ENCODE measurements at places on chromosomes 3 and 15. TPM values are rescaled to one million over a fixed set of nuclear protein-coding genes. Genes with fewer than 3 reads are reported as not detected.

The CTXN2 gene
- total RNA-seq, result not detected

The RYR3 gene
- total RNA-seq, result not detected

The BRPF1 gene
- 18.3 TPM for total RNA-seq

The SRGAP3 gene
- total RNA-seq, result 1.7 TPM

The ABTB1 gene
- total RNA-seq, result 8.9 TPM

- DNase-seq, result no peak
- H3K36me3 ChIP-seq, result no peaks in the 10 kb centered on the region
- no peaks in the 10 kb centered on the region for H3K27me3 ChIP-seq
Observed at GRCh38 chr3:152941859-152942258, 106.9 kb downstream of the P2RY1 start.

DNA sequence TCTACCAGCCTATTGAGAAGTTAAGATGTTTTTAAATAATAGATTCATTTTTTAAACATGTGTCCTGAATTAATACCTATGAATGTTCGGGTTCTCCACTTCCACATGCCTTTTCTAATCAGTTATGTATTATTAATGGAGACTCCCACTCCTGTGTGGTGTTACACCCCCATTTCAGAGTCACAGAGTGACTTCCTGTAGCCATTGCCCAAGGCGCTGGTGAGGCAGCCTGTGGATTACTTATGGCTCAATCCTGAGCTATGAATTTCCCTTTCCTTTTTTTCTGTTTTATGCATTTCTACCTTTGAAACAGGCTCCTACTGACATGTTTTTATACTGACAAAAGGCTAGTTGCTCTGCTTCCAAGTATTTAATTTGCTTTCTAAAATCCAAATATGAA is 162.3 kb downstream of the GABRG3 start:
- no peaks in the 10 kb centered on the region for H3K36me3 ChIP-seq
- no peak overlapping the region for H3K4me3 ChIP-seq
- H3K27ac ChIP-seq, result no peak overlapping the region
- no peaks in the 10 kb centered on the region for H3K27me3 ChIP-seq

DNA sequence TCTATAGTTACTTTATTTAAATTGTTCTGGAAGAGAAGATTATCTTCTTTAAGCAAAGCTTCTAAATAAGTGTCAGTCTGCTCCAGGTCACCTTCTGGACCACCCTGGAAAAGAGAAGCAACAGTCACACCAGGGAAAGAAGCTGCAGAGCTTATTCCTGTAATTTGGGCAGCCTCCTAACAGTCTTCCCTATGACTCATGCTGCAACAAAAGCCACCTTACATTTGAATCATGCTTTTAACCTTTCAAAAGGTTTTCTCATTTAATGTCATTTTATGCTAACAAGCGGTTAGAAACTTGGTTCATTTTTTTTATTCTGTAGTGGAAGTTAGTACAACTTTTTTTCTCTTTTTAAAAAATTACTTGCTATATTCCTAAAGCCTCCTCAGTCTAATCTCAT is 5.3 kb upstream of the GUCA1C start:
- no peaks in the 10 kb centered on the region for H3K4me1 ChIP-seq
- no peaks in the 10 kb centered on the region for H3K36me3 ChIP-seq
- no peaks in the 10 kb centered on the region for H3K27me3 ChIP-seq

DNA sequence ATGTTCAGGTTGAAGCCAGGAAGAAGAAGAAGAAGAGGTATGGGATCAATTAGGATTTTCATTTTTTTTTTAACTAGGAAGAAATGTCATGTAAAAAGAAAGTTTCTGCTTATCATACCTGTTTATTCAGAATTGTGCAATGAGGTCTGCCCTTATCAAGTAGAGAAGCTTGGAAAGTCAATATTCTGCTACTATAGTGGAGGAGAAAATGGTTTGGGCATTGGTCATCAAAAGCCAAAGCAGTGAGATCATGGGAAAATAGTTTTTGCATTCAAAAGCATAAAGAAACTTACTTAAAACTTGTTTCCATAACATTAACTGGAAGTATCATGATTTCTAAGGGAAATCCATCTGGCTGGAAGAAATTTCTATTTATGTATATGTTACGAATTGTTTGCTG is 1239.2 kb downstream of the NSUN3 start:
- H3K27ac ChIP-seq, result no peak overlapping the region
- DNase-seq, result peak; percentile 0
- H3K27me3 ChIP-seq, result no peaks in the 10 kb centered on the region
- no peaks in the 10 kb centered on the region for H3K36me3 ChIP-seq

- H3K4me1 ChIP-seq, result peaks cover 34% of the 10 kb centered on the region
- peak overlapping the region; percentile 54 for H3K27ac ChIP-seq
- no peaks in the 10 kb centered on the region for H3K36me3 ChIP-seq
- no peak overlapping the region for H3K4me3 ChIP-seq
- no peaks in the 10 kb centered on the region for H3K27me3 ChIP-seq
Observed at GRCh38 chr3:124786511-124787241, 56.4 kb downstream of the UMPS start.

DNA sequence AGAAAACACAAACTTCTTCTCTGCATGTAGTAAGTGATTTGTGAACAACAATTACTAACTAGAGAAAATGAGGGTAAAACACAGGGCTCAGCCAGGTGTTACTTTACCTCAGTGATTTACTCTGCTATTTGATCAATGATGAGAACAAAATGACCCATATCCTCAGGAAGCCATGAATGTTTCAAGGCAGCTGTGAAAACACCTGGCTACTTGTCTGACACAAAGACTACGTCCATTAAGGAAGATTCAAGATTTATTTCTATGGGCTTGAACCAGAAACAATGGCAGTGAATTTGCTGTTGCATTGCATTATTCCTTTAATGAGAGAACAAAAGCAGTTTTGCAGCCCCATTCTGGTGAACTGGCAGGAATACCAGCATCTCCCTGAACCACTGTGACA is 374.6 kb upstream of the ARL6 start:
- DNase-seq, result no peak
- no peak overlapping the region for H3K4me3 ChIP-seq
- H3K4me1 ChIP-seq, result no peaks in the 10 kb centered on the region
- no peak overlapping the region for H3K27ac ChIP-seq
- H3K27me3 ChIP-seq, result no peaks in the 10 kb centered on the region

DNA sequence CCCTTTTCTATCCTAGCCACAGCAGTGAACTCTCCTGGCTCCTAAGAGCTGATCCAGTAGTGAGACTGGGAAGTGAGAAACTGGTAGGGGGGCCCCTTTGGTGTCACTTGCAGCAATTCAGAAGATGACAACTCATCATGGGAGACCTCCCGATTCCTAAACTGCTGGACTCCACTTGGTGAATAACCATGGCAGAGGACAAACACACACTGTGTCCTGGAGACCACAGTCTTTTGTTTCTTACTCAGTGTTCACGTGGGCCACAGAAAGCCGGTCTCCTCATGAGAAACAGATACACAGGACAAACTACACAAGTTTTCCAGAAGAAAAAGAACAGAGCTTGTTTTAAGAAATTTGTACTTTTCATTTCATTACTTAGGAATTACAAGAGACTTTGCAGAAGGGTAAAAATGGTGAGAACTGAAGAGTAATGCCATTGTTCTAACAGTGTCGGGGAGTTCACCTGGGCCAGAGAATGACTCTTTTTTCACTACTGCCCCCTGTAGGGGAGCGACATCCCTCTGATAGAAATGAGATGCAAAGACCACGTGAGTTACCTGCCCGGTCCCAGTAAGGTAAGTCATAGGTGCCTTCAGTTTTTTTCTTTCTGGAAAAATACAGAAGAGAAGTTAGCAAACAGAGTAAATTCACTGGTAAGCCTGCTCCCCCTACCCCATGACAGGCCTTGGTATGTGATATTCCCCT is 38.1 kb downstream of the ST3GAL6 start:
- no peaks in the 10 kb centered on the region for H3K27me3 ChIP-seq
- peaks cover 76% of the 10 kb centered on the region for H3K36me3 ChIP-seq
- no peak for DNase-seq
- H3K4me3 ChIP-seq, result no peak overlapping the region
- H3K27ac ChIP-seq, result no peak overlapping the region

DNA sequence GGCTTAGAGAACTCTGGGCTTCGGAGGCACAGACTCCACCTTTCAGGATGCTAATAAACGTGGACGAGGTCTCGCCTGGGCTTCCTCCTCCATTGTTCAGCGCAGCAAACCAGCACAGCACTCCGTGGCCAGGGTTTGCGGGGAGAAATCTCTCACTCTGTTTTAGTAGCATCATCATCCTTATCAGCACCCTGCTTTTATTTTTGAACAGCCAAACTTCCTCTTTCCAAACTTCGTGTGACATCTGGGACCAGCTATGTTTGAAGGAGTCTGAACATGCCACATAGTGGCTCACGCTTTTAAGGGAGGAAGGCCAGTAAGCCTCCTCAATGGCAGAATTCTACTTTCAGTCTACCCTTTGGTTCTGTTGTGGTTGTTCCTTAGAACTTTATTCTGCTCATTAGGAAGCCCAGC is 149.0 kb downstream of the PGPEP1L start:
- H3K4me3 ChIP-seq, result no peak overlapping the region
- H3K27me3 ChIP-seq, result no peaks in the 10 kb centered on the region
- H3K36me3 ChIP-seq, result no peaks in the 10 kb centered on the region
- H3K27ac ChIP-seq, result peak overlapping the region; percentile 75

DNA sequence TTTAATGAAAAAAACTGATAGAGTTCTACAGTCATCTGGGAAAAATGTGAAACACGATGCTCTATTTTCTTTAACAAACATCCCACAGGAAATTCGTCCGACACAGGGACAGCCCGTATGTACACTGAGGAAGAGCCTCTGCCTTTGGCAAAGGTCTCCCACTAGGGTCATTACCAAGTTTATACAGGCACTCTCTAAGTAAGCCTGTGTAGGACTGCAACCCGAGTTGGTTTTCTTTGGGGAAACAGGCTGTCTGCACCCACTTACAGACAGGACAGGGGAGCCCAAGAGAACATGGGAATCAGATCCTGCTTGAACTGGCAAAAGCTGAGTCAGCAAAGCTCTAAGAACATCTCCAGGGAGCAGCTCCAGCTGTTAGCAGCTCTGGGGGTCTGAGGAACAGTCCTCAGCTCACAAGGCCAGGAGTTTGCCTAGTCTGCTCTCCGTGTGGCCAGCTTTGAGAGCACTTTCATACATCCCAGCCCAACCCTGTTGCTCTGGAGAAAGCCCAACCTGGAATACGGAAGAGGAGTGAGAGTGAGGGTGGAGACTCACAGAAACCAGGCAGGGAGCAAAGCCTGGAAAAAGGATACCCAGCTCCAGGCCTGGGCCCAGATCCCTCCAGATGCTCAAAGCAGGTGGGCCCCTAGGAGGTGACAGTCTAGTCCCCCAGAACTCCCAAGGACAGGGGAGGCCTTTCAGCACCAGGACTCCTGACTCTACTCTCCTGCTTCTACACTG is 1.9 kb downstream of the TBC1D2B start:
- H3K27ac ChIP-seq, result peak overlapping the region; percentile 97
- no peaks in the 10 kb centered on the region for H3K27me3 ChIP-seq
- H3K4me3 ChIP-seq, result peak overlapping the region; percentile 85
- no peaks in the 10 kb centered on the region for H3K36me3 ChIP-seq
- H3K4me1 ChIP-seq, result peaks cover 47% of the 10 kb centered on the region

- no peaks in the 10 kb centered on the region for H3K4me1 ChIP-seq
- no peak for DNase-seq
- H3K4me3 ChIP-seq, result no peak overlapping the region
- H3K36me3 ChIP-seq, result no peaks in the 10 kb centered on the region
Observed at GRCh38 chr3:33184863-33185262, 33.7 kb downstream of the SUSD5 start.

- H3K4me3 ChIP-seq, result no peak overlapping the region
- no peaks in the 10 kb centered on the region for H3K4me1 ChIP-seq
- no peak for DNase-seq
- H3K27ac ChIP-seq, result no peak overlapping the region
- H3K36me3 ChIP-seq, result no peaks in the 10 kb centered on the region
Observed at GRCh38 chr15:54083501-54083900, 105.3 kb downstream of the UNC13C start.

GRCh38 chr3:126313580-126314304 is 43.5 kb downstream of the KLF15 start:
- H3K36me3 ChIP-seq, result no peaks in the 10 kb centered on the region
- DNase-seq, result no peak
- H3K27me3 ChIP-seq, result no peaks in the 10 kb centered on the region
- no peak overlapping the region for H3K27ac ChIP-seq
- no peaks in the 10 kb centered on the region for H3K4me1 ChIP-seq

DNA sequence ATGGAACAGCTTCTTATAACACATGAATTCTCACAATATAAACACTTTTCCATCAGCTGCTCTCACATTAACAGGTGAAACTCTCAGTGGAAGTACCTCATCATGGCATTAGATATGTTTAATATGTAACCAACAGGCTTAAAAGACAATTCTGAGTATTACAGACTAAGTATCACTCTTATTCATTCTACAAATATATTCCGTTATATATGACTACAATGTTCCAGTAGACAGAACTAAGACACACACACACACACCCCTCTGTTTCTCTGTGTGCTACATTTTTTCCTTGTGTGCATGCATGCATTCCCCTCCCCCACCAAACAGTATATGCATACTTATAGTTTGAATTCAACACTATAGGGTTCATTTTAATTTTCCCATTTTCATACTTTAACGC is 32.4 kb downstream of the MRPL3 start:
- H3K4me3 ChIP-seq, result no peak overlapping the region
- no peak overlapping the region for H3K27ac ChIP-seq
- H3K27me3 ChIP-seq, result no peaks in the 10 kb centered on the region
- H3K36me3 ChIP-seq, result peaks cover 43% of the 10 kb centered on the region
- H3K4me1 ChIP-seq, result no peaks in the 10 kb centered on the region
- no peak for DNase-seq

DNA sequence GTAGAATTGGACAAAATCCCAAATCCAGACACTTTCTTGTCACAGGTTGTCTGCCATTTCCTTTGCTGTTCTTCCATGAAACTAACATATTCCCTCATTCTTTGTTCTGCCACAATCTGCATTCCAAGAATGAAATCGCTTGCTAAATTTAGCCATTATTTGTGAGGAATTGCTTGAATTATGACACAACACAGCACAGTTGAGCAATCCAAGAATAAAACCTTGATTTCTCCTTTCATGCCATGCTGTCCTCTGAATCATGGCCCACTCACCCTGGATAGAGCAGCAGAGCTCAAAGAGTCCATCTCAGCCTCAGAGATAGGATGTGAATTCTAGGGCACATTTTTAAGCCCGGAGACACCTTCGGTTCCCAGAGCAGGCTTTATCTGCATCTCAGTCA is 35.2 kb upstream of the GREM1 start:
- peaks cover 61% of the 10 kb centered on the region for H3K4me1 ChIP-seq
- H3K4me3 ChIP-seq, result peak overlapping the region; percentile 26
- H3K27ac ChIP-seq, result peak overlapping the region; percentile 97
- peak; percentile 97 for DNase-seq
- H3K27me3 ChIP-seq, result no peaks in the 10 kb centered on the region

DNA sequence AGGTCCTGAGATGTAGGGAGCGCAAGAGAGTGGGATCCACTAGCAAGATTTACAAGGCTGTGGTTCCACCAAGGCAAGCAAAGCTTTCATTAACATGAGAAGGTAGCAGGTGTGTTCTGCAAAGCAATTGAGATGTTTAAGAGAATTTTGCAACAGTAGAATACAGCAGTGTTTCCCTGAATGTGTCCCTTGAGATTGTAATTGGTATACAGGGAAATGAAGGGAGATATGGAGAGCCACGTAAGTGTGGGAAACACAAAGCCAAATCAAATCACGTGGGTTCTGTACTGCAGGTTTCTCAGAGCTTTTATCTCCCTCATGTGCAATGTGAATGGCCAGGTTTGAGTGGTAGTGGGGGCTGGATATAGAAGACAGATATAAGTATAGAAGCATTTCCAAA is 67.3 kb downstream of the ATG7 start:
- no peaks in the 10 kb centered on the region for H3K4me1 ChIP-seq
- no peaks in the 10 kb centered on the region for H3K27me3 ChIP-seq
- no peak overlapping the region for H3K4me3 ChIP-seq
- H3K27ac ChIP-seq, result no peak overlapping the region

- H3K4me3 ChIP-seq, result no peak overlapping the region
- peaks cover 13% of the 10 kb centered on the region for H3K4me1 ChIP-seq
Observed at GRCh38 chr3:141345528-141345927, 22.8 kb upstream of the ZBTB38 start.

Data from GM23248 (cell line).